ENCODE measurements at places on chromosomes 11 and 22.
A peak's percentile ranks its signal among the peaks of the same experiment; 100 is the strongest.

- DNase-seq: no peak
Measured at GRCh38 chr11:33685082-33685481, 15.5 kb downstream of the C11orf91 start.

DNA sequence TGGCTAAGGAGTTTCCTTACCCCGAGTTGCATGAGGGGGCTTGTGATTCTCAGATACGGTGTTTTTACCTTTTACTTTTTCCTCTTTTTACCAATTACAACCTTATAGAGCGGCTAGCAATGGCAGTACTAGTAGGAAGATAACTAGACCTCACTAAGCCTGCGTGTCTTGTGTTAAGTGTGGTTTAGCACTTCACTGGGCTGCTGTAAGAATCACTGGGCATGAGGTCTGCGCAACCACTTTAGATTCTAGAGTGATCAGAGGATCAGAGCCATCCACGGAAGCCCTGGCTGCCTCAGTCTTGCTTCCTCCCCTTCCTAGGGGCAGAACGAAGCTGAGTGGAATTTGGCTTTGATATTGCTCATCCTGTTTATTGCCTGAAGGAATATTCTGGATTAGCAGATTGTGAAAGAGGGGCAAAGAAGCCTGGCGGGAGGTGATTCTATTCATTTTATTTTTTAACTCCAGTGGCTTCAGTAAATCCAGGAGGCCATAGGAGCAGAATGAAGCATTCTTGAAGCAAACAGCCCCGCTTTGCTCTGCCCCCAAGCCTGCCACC lies 88.5 kb downstream of the GRAMD1B start:
- DNase-seq: no peak

DNA sequence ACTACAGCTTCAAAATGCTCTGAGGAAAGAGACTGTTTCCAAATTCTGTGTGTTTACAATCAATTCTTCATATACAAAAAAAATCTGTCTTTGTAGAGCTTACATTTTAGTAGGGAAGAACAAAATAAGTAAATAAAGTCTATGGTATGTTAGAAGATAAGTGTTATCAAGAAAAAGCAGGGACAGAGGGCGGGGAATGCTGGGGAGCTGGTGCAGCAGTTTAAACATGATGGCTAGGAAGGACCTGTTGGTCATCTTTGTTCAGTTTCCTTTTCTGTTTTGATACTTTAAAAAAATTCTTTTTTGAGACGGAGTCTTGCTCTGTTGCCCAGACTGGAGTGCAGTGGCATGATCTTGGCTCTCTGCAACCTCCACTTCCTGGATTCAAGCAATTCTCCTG lies 16.1 kb downstream of the TMEM25 start:
- no peak for DNase-seq

- peak; percentile 36 for DNase-seq
Measured at GRCh38 chr11:6618117-6619003, 862 bp downstream of the TPP1 start.

DNA sequence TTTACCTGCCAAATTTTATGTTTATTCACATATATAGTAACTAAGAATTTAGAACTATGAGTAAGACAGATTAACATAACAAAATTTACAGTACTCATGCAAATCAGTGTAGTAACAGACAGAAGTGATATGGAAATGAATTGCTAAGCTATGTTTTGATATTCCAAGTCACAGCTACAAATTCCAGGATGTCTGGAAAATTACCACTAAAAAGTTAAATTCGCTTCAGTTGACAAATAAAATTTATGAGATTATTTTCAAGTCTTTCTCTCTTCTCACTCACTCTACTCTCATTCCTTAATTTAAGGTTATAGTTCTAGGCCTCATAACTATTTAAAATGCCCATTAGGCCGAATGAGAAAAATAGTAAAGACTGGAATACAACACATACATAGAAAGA lies 18.1 kb downstream of the XKR3 start:
- no peak for DNase-seq

DNA sequence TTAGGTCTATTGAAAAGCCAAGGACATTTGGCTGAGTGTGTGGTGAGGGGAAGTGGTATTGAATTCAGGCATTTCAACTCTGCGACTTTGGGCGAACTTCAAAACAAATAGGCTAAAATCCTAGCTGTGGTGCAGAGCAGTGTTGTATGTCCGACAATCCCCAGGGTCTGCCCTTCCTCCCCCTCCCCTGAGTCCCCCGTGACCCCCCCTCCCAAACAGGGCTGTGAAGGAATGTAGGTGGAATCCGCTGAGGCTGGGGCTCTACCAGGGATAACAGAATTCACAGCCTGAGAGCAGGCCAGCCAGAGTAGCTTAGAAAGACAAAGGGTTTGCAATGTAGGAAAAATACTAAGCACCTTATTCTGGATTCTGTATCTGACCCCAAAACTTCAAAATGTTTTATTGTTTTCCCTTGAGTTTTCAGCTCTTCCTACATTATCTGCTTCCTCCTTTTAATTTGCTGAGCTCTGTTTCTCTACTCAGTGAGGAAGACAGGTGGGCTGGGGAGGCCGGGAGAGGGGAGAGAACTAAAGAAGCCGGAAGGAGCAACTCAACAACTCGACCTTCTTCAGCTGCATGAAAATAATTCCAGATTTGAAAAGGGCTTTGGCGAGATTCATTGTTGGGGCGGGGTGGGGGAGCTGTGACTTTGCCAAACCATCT lies 315.2 kb downstream of the BLID start:
- no peak for DNase-seq

DNA sequence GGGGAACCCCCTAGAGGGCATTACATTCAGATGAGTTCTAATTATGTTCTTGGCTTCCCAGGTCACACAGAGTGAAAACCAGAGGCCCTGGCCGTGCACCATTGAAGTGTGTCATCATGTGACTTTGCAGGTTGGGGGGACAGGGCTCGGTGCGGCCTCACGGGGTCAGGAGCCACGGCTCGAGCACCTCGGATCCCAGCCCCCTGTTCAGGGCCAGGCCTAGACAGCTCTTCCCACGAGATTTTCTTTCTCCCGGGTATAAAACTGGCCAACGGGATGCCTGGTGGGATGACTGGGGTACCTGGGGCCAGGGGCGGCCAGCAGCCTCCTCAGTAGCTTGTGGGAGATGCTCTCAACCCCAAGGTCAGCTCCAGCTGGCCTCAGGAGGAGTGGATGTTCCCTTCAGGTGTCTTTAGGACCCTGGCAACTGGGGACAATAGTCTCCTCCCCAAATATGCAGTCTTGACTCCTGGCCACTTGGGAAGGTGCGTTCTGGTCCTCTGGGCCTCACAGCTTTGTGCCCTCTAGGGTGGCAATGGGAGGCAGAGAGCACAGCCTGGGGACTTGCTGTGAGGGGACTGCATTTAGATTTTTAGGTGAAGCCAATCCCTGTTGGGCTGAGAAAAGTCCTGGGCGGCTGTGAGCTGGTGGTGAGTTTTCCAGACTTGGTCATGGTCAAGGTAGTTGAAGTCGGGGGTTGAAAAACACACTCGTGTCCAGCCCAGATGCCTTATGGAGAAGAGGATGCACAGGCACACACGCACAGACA lies 95.6 kb downstream of the KCNQ1 start:
- no peak for DNase-seq

GRCh38 chr11:29251738-29252137 lies 765.1 kb downstream of the KCNA4 start:
- no peak for DNase-seq

- no peak for DNase-seq
Measured at GRCh38 chr22:35523167-35523947, 17.3 kb upstream of the RASD2 start.

DNA sequence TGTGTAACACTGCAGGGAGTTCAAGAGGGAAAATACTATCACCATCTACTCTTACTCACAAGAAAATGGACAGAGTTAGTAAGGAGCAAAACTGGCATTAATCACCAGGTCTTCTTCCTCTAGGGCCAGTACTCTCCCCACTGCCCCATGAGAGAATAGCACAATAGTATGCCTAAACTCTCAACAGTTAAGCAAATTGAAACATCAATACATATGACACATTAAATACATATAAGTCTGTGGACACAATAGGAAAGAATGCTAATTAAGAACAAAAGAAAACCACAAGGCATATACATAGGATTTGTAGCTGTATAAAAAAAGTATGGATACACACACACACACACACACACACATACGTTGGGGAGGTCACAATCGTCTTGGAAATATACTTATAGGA lies 197.9 kb upstream of the BDNF start:
- no peak for DNase-seq

DNA sequence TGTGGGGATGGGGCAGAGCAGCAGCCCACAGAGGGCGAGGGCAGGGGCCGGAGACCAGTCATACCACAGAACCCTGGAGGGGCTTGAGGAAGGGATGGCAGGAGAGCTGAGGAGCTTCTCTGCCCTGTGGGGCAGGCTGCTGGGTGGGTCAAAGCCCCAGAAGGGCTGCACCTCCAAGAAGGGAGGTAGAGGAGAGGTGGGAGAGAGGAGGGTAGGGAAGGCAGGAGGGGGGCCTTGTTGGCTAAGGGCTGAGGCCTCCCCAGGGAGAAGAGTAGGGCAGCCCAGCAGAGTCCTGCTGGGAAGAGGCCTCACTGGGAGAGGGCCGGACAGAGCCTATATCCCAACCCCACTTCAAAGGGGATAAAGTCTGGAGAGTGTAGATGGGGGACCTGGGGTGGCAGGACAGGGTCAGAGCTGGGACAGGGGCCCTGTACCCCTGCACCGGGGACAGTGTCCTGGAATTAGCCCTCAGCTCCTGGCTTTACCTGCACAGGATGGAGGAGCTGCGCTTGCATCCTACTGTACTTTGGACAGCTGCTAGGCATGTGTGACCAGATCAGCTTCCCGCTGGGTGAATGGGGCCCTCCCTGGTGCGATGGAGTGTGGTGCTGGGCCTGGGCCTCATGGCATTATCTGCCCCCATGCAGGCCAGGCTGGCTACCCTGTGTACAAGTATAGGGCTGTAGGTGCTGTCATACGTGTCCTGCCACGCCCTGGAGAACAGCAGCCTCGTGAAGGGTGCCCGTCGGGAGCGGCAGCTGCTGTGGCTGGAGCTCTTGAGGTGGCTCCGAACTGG lies 7.3 kb downstream of the DGCR6L start:
- no peak for DNase-seq

GRCh38 chr11:121672630-121673487 lies 220.1 kb upstream of the SORL1-AS1 start:
- DNase-seq: no peak

DNA sequence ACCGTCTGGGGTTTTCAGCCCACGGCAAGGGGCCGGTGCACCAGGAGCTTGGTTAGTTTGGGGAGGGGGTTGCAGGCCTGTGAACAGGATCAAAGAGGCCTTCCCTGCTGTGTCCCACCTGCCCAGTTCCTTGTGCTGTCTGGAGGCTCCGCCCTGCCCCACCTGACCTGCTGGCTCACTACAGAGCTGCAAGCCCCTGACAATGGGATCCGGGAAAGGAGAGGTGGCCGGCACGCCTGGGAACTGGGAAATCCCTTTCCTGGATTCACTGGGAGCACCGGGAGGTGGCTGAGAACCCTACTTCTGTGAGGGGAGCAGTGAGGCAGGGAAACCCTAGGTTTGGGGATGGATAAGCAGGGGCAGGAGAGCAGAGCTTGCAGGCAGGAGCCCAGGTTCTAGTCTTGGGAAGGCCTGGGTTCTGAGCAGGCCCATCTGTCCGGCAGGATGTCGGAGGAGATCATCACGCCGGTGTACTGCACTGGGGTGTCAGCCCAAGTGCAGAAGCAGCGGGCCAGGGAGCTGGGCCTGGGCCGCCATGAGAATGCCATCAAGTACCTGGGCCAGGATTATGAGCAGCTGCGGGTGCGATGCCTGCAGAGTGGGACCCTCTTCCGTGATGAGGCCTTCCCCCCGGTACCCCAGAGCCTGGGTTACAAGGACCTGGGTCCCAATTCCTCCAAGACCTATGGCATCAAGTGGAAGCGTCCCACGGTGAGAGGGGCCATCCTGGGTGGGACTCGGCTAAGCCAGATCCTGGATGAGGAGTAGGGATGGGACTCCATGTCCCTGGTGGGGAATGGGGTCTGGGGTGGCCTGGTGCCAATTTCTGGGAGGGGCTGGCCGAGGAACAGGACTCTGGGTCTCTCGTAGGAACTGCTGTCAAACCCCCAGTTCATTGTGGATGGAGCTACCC lies 786 bp downstream of the CAPN1 start:
- no peak for DNase-seq

DNA sequence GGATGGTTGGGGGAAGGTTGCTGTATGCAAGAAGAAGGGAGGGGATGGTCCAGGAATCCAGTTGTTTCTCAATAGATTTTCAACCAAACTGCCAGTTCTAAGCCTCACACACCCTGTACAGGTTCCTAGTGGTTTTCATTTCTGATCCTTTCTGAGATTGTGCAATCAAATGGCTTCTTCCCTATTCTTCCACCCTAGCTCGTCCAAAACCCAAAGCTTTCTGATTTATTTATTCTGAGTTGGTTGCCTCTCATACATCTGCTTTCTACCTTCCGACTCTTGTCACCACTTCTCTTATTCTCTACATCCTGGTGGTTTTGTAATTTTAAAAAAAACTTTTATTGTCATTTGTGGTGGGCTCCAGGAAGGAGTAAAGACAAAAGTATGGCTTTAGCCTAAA lies 12.6 kb downstream of the OR5A2 start:
- no peak for DNase-seq

- no peak for DNase-seq
Measured at GRCh38 chr11:120513436-120514315, 2.1 kb downstream of the GRIK4 start.

- DNase-seq: no peak
Measured at GRCh38 chr11:47352556-47352955, at the start of gene MYBPC3. MYBPC3 (minus strand) TSS chr11:47352702; CDS start chr11:47352647, 55 bp downstream.

DNA sequence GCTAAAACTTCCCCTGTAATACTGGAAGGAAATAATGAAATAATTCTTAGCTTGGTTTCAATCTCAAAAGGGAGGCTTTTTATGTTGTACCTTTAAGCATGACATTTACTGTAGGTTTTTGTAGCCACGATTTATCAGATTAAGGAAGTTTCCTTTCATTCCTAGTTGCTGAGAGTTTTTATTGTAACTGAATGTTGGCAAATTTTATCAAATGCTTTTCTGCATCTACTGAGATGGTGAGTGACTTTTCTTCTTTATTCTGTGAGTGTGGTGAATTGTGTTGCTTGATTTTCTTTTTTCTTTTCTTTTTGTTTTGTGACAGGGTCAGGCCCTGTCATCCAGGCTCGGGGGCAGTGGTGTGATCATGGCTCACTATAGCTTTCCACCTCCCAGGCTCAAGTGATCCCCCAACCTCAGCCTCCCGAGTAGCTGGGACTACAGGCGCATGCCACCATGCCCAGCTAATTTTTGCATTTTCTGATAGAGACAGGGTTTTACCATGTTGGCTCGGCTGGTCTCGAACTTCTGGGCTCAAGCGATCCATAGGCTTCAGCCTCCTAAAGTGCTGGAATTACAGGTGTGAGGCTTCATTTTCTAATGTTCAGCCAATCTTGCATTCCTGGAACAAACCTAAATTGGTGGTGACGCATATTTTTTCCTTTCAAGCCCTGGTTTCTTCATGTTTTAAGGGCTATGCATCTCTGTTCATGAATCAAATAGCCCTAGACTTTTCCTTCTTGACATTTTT lies 26.2 kb downstream of the SUSD2 start:
- no peak for DNase-seq

- DNase-seq: no peak
Measured at GRCh38 chr11:71976551-71976950, 22.2 kb upstream of the IL18BP start.

GRCh38 chr11:85941380-85941973 lies 86.3 kb downstream of the CCDC83 start:
- peak; percentile 24 for DNase-seq
